ENCODE measurements at places on chromosomes 2 and 18. TPM values are rescaled to one million over a fixed set of nuclear protein-coding genes. Genes with fewer than 3 reads are reported as not detected.
A peak's percentile ranks its signal among the peaks of the same experiment; 100 is the strongest.

GRCh38 chr18:62346333-62347088 lies 21.4 kb downstream of the TNFRSF11A start:
- no peak for DNase-seq

DNA sequence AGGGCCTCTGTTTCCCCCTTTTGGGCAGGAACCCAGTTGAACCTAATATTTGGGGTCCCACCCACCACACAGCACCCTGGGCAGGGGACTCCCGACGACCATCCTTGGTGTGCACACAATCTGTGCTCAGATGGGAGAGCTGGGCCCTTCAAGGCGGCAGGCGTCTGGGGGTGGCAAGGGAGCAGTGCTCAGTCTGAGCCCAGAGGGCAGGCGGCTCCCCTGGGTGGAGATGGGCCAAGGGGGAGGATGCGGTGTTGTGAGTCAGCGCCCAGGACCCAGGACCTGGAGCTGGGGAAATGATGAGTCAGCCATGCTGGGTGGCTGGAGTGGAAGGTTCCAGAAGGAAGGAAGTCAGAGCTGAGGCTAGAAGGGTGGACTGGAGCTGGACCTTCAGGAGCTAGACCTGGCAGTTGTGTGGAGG lies 3.8 kb downstream of the PROM2 start:
- DNase-seq, result no peak

DNA sequence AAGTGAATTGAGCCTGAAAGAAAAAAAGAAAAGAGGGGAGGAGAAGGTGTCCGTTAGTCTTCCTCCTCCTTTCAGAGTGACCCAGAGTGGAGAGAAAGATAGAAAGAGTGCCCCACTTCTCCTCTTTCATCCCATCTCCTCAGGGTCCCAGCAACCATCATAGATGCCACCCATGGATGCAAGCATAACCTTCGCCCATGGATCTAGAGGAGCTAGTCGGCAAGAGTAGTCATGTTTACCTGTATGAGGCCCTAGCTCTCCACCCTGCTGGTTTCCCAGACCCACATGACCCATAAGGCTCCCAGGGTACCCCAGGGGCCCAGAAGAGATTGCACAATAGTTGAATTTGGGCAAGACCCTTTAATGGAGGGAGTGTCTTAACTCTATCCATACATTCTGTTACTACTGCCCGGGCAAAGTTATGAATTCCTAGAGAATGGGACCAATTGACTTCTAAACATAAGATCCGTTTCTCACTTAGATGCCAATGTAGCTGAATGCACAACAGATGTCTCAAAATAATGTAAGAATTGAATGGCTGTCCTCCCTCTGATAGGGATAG lies 56.1 kb upstream of the CDCA7 start:
- DNase-seq, result no peak

GRCh38 chr2:206799083-206799482 lies 33.7 kb downstream of the FASTKD2 start:
- no peak for DNase-seq

DNA sequence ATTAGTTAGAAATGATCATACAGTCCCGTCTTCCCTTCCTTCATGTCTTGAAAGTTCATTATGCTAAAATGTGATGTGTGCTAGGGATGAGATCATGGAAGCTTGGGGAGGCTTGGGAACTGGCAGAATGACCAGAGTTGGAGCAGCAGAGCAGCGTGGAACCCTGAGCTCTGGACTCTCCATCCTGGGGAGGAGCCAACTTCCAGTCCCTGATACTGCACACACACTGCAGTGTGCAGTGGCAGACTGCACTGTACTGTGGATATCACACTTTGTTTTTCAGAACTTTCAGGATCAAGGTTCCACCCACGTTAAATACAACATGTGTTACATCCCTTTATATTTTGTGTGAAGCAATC lies 27.3 kb upstream of the GREB1 start:
- no peak for DNase-seq

- no peak for DNase-seq
Measured at GRCh38 chr2:141417246-141417797, 713.5 kb downstream of the LRP1B start.

GRCh38 chr2:15363734-15364133 lies 197.4 kb downstream of the NBAS start:
- DNase-seq, result no peak

GRCh38 chr2:47616506-47616905 lies 166.4 kb upstream of the MSH6 start:
- DNase-seq, result no peak

- no peak for DNase-seq
Measured at GRCh38 chr2:240935103-240935876, 29.2 kb downstream of the CROCC2 start.

DNA sequence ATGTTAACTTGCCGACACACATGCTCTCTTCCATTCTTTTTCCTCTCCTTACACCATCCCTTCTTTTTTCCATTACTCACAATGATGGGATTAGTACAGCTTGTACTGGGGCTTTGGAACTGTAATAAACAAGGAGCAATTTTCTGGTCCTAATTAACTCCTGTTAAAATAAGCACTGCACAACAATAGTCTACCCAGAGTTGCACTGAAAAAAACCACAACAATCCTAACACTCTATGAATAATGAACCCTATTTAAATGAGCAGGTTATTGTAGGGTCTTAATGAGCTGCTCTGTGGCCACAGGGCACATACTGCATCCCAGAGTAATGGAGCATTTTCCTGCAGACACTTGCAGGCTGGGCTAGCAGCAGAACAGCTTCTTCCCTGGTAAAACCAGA lies 380.3 kb downstream of the NRXN1 start:
- DNase-seq, result no peak

GRCh38 chr2:79820281-79820680 lies 307.4 kb downstream of the CTNNA2 start:
- no peak for DNase-seq

- DNase-seq, result no peak
Measured at GRCh38 chr2:24586955-24587354, 95.9 kb downstream of the NCOA1 start.

GRCh38 chr2:148586522-148587128 lies 57.9 kb upstream of the EPC2 start:
- no peak for DNase-seq

GRCh38 chr2:39491653-39492052 lies 54.6 kb upstream of the MAP4K3 start:
- DNase-seq, result no peak

DNA sequence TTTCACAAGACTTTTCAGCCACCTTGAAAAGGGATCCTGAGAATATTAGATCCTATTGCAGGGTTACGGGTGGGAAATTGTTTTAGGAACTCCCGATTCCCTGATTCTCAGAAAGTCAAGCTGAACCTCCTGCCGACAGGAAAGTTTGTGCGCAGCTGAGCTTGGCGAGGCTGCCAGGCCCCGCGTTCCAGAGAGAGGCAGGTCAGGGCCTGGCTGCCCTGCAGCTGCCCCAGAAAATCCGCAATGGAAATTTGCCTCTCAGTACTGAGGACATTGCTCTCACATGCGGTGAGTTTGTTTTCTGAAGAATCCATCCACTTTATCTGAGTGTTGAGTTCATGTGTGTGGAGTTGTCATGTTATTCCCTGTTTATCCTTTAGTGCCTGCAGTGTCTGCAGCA lies 144.2 kb downstream of the RTP5 start:
- no peak for DNase-seq

- DNase-seq, result no peak
Measured at GRCh38 chr18:40004246-40004645, 1950.8 kb upstream of the PIK3C3 start.

GRCh38 chr2:222690564-222691200 lies 19.2 kb downstream of the MOGAT1 start:
- peak; percentile 64 for DNase-seq

- no peak for DNase-seq
Measured at GRCh38 chr2:64749446-64749845, 95.7 kb upstream of the SERTAD2 start.

The PLEKHH2 gene
- not detected for polyA plus RNA-seq

The MREG gene
- 0.11 TPM for polyA plus RNA-seq

The HRH4 gene
- polyA plus RNA-seq, result 2.2 TPM

All from CD4-positive, alpha-beta memory T cell (primary cell).